ENCODE measurements at places on chromosomes 7 and 10.

GRCh38 chr10:1264001-1264400 is 207.8 kb downstream of the WDR37 start:
- DNase-seq: no peak

GRCh38 chr10:24762161-24762924 is 38.7 kb upstream of the ARHGAP21 start:
- DNase-seq: no peak

- DNase-seq: no peak
Observed at GRCh38 chr7:98521089-98521692, 95.9 kb upstream of the NPTX2 start.

DNA sequence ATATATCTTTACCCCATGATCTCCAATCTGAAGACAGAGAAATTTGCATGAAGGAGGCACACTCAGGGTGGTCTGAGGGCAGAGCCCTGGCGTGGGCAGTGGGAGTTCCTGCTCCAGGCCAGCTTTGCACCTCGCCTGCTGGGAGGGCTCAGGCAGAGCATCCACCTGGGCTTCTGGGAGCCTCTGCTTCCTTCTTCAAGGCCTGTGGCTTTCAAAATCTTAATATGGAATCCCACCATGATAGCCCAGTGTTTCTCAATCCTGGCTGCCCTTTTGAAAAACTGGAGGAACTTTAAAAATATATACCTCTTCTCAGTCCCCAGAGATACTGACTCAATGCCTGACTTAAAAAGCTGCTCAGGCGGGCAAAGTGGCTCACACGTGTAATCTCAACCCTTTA is 36.7 kb upstream of the PSAP start:
- no peak for DNase-seq

- no peak for DNase-seq
Observed at GRCh38 chr10:83333566-83333965, 805.7 kb upstream of the GHITM start.

DNA sequence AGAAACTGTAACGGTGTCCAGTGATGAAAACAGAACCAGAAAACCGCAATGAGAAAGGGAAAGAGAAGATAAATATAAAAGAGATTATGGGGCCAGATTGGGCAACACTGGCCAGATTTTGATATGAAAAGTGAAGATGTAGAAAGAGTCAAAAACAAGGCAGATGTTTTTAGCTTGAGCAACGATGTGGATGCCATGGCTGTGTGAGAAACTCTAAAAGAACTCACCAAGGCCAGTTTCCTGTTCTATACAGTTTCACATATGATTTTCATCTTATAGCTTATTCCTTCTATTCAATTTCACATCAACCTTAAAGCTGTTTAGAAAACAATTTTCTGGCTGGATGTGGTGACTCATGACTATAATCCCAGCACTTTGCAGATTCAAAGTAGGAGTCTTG is 36.3 kb downstream of the CSTF2T start:
- DNase-seq: no peak

DNA sequence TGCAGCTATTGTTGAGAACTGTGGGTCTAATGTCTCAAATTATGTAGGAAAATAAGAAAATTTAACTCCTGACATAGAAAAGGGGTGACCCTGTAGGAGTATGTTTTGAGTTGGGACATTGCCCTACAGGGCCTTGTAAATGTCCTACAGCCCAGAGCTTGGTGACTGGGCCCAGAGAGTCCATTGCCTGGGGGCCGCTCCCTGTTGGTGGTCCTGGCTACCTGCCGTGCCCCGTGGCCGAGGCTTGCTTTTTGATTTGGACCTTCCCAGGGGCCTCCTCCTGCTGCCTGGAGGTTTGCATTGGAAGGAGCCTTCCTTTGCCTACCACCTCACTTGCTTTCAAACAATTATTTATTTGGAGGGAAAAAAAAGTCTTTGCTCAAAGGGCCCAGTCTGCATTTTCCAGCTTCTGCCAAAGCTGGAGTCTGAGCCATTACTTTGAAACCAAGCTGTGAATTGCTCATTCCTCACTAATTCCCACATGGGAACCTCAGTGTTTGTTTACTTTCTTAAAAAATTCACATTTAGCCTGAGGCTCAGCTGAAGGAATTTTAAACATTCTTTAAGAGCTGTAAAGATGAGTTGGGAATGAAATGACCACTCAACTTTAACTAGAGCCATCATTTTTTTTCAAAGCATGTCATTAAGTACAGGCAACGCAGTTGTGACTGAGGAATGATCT is 355.0 kb downstream of the GLRX3 start:
- no peak for DNase-seq

GRCh38 chr7:81473236-81473635 is 296.6 kb downstream of the HGF start:
- no peak for DNase-seq
